CD4-positive, alpha-beta T cell treated with Interleukin-17A for 4 hours (primary cell): ENCODE measurements at places on chromosomes 12 and 14.

- no peak for DNase-seq
Observed at GRCh38 chr12:9784326-9784725, 23.6 kb upstream of the CD69 start.

DNA sequence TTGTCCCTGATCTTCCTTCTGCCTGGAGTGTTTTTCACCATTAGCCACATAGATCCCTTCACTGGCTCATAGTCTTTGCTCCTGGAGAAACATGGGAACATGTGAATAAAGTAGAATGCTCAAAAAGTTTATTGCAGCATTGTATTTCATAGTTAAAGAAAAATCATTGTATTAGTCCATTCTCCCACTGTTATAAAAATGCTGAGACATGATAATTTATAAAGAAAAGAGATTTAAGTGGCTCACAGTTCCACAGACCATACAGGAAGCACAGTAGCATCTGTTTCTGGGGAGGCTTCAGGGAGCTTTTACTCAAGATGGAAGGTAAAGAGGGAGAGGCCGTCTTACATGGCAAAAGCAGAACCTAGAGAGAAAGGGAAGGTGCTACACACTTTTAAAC lies 238.3 kb upstream of the OR4E1 start:
- DNase-seq = no peak

DNA sequence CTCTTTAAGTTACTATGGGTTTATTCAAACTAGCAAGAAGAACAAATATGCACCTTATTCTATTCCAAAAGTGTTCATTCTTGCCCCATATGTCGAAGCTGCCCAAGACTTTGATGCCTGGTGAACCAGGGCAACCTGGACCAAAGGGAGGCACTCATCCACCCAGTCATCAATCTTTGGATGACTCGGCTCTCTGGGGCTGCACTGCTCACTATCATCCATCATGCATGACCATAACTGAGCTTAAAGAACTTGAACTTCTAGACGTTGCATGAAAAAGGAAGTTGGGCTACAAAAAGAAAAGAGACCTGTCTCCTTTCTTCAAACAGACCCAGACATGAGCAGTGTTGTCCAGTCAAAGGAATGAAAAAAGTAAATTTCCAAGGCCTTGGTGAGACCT lies 1.2 kb downstream of the KRT4 start:
- no peak for DNase-seq

DNA sequence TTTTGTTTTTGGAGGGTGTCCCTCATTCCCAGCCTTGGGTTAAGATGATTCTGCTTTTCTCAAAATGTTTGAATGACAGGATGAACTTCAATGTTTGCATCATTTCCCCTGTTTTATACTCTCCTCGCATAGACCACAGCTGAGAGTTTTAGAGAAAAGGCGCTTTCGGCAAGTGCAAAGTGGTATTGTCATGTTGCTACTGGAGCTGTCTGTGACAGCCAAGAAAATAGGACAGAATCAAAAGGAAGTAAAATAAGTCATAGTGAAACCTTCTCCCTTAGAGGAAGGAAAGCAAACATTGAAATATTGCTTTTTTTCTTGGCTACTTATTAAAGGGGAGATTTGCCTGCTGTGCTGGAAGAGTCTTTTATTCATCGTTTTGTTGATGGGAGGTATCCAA lies 33.5 kb upstream of the ARHGAP5 start:
- no peak for DNase-seq

DNA sequence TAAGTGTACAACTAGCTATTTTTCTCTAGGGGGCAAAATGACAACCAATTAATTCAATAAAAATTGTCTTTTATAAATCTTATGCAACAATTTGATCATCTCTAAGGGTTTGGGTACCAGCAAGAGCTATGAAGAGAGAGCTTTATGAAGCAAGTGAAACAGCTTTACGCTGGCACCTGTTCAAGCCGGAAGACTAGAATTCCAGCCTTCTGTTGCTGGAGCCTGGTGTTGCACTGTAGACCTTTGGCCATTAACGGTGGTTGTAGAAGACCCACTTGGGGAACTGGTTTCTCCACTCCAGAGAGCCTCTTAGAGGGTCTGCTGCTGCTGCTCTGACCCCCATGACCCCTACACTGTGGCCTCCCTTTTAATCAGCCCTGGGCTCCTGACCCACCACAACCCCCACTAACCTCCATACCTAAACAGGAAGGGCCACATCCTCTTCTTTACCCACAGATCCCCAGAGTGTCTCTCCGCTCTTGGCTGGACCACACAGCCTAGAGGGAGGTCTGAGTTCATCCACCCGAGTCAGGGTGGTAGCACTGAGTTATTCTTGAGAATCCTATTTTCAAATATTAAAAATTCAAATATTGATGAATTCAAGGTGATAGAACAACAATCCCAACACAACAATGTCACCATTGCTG lies 54.6 kb upstream of the STON2 start:
- no peak for DNase-seq

GRCh38 chr12:62749586-62749985 lies 185.4 kb downstream of the PPM1H start:
- no peak for DNase-seq

- no peak for DNase-seq
Observed at GRCh38 chr14:59803052-59803540, 67.5 kb downstream of the RTN1 start.

GRCh38 chr14:100079726-100080005 lies 14.4 kb downstream of the EVL start:
- no peak for DNase-seq

- no peak for DNase-seq
Observed at GRCh38 chr12:19299765-19300164, 139.5 kb upstream of the AEBP2 start.

- DNase-seq = no peak
Observed at GRCh38 chr12:28872654-28873268, 276.3 kb upstream of the FAR2 start.

DNA sequence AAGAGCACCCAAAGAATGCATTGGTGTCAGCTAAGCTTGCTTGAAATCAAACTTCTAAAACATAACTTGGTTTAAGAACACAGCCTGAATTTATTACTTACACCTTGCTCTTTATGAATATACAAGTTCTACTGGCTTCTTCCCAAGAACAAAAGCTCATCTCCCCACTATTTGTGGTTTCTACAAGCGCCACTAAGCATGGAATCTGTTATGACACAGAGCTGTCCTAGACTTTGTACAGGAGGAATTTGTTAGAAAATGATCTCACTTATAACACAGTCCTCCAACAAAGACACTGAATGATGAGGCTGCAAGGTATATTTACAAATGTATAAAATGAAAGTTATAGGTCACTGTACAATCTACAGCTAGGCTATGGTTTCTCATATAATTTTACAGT lies 452.1 kb downstream of the BCAT1 start:
- no peak for DNase-seq

DNA sequence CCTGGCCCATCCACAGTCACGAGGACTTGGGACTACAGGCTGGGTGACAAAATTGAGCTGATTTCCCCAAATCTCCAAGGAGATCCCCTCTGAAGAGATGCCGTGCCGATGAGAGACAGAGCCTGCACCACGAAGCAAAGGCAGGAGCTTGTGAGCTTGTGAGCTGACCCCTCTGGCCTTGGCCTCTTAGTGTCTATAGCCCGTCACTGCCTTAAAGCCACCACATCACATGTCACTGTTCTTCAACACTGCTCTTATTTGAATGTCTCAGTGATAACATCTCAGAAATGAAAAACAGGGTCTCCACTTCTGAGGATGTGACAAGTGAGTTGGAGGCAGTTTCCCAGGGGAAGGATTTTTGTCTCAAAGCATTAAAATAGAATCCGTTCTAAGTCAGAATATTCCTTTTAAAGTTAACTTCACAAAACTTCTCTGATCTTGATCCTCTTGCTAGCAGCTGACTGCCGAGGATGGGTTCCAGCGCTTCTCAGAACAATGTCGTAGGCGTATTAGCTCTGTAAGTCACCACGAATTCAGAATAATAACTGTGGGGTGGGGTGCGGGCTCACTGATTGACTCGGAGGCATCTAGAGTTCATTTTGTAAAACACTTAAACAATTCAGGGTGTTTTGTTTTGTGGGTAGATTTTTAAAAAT lies 37.5 kb downstream of the CHST11 start:
- DNase-seq = peak; percentile 49

GRCh38 chr12:52521568-52522266 lies 1.5 kb upstream of the KRT5 start:
- DNase-seq = no peak

DNA sequence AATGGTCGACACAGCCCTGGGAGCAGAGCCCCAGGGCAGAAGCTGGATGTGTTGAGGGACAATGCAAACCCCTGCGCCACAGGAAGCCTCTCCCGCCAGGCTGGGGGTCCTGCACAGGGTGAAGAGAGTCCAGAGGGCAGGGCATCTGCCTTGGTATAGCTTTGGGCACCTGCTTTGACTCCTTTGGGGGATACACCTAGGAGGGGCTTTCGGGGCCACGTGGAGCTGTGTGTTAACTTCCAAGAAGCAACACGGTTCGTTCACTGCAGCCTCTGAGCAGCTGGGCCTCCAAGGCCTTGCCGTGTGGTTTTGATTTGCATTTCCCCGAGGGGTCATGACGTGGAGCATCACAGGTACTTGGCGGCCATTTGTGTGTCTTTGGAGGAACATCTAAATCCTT lies 5.8 kb upstream of the PUS1 start:
- DNase-seq = no peak

GRCh38 chr12:56955631-56956256 lies 1.7 kb downstream of the RDH16 start:
- no peak for DNase-seq
